ENCODE measurements at places on chromosomes 5 and 9.
A peak's percentile ranks its signal among the peaks of the same experiment; 100 is the strongest.

- DNase-seq = no peak
These were observed 433.1 kb downstream of the CHSY3 start for GRCh38 chr5:130337179-130337888.

GRCh38 chr9:130933114-130934046 lies 5.7 kb downstream of the FIBCD1 start:
- no peak for DNase-seq

- DNase-seq = no peak
These were observed 130.7 kb upstream of the NREP start for GRCh38 chr5:111887706-111888105.

DNA sequence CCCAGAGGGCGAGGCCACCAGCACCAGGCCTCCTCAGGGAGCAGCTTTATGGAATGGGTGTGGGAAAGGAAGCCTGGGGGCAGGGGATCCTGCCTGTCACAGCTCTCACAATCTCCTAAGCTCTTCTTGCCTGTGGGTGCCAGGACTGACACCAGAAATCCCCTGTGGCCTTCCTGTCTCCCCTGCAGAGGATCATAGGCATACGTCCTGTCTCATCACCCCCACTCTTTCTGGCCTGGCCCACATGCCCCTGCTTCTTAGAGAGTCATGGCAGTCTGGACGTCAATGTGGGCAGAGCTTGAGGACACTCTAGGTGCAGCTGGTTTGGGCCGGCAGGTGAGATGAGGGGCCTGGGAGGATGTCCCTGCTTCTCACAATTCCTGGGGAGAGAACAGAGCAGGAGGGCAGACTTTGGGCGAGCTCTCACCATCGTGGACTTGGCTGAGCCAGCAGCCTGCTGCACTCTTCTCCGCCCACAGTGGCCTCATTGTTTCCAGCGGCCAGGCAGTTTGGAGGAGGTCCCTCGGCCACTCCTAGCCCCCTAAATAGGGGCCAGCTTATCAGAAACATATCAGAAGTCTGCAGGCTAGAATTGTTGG lies 67.3 kb upstream of the ZFR start:
- DNase-seq = no peak

DNA sequence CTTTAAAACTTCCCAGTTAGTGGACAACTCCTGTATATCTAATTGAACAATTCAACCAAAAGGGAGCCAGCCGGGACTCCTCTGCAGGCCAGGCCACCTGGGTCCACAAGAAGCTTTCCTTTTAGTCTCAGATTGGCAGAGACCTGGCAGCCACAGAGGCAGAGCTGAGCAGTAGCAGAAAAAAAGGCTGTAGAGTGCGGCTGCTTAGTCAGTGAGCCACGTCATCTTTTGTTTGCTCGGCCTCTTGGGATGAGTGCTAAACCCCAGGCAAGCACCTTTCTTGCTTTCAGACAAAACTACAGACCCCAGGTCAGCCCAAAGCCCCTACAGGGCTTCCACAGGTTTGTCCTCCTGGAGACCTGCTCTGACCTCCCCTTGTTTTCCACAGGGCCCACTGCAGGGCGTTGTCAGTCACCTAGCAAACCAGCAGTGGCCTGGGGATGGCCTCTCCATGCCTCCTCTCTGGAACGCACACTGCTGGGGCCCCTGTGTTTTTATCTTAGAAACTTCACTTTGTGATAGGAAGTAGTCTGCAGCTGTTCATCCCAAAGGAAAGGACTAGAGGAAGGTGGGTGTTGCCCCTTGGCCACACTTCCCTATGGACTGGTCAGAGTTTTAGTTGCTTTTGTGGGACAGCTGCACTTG lies 49.9 kb downstream of the SHB start:
- no peak for DNase-seq

DNA sequence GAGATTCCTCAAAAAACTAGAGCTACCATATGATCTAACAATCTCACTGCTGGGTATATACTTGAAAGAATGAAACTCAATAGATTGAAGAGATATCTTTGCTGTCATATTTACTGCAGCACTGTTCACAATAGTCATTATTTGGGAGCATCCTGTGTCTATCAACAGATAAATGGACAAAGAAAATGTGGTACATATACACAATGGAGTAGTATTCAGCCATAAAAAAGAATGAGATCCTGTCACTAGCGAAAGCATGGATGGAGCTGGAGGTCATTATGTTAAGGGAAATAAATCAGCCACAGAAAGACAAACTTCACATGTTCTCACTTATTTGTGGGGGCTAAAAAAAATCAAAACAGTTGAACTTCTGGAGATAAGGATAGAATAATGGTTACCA lies 505.7 kb upstream of the ARRDC3 start:
- no peak for DNase-seq

DNA sequence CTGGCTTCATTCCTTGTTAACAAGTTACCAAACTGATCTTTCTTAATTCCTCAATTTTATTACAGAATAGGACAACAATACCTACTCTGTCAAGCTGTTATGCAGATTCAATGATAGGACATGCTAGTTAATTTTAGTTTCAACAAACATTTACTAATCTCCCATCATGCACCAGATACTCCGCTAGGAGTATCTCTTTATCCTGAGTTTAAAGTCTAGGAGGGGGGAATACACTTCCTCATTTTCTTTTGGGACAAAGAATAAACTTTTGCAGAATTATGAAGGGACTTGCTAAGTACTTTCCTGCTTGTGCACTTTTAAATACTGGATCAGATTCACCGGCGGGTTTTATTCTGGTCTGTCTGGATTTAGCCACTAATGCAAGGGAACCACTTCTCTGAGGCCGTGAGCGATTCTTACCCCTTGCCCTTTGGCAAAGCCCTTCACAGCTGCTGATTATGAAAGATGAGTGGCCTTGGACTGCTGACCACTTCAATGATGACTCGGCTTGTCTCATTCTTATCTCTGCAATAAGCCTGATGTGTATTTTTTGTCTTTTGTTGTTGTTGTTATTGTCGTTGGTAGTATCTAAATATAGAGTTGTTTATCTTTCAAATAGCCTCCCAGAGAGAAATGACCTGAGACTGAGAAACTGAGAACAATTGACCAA lies 73.9 kb downstream of the RMI1 start:
- no peak for DNase-seq

DNA sequence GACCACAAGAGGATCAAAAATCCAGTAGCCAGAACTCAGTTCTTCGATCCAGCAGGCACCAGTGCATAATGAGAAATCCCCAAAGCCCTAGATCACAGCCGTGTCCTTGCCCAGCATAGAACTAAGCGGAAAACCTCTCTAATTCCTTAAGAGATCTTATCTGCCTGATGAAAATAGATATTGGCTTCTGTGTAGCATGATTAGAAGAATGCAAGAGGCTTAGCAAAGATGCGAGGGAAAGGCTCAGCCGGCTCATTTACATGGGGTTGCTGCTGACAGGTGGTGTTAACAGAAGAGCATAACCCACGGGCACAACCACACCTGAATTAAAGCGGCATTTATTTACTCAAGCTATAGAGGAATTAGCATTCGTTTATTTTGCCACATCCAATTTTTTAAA lies 400.0 kb upstream of the ADAMTS16 start:
- DNase-seq = no peak

- peak; percentile 94 for DNase-seq
These were observed 4.8 kb downstream of the DNAH5 start for GRCh38 chr5:13939638-13940037.

Measured in NCI-H187 treated with DMSO at 0.1 percent for 48 hours (cell line).